A549 treated with GW870086 at 1 μM for 4 hours (cell line): ENCODE measurements at places on chromosomes 16 and 17. TPM values are rescaled to one million over a fixed set of nuclear protein-coding genes. Genes with fewer than 3 reads are reported as not detected.

Gene SMPD3
- 0.07 to 0.29 TPM (median 0.08 TPM) in 5 replicates for total RNA-seq

Gene CDH3
- 0.17 to 0.31 TPM (median 0.22 TPM) in 5 replicates for total RNA-seq

Gene ICAM2
- not detected in 5 replicates for total RNA-seq

Gene CCL4
- total RNA-seq, result 0.15 TPM in 1 of 5 replicates, not detected in the others

Gene WDR59
- 21.4 to 33.0 TPM (median 30.0 TPM) in 5 replicates for total RNA-seq

Gene GFAP
- 0.70 to 1.0 TPM (median 0.98 TPM) in 5 replicates for total RNA-seq

Gene PSMB10
- 42.5 to 60.5 TPM (median 50.4 TPM) in 5 replicates for total RNA-seq

Gene DOC2A
- total RNA-seq, result 1.7 to 2.3 TPM (median 1.9 TPM) in 5 replicates

Gene GCGR
- 0.15 to 0.67 TPM (median 0.54 TPM) in 5 replicates for total RNA-seq

Gene EFNB3
- 1.3 to 1.6 TPM (median 1.5 TPM) in 5 replicates for total RNA-seq

Gene SDR42E2
- total RNA-seq, result not detected in 5 replicates

Gene GNAO1
- 0.46 to 0.86 TPM (median 0.65 TPM) in 5 replicates for total RNA-seq

Gene FGF11
- total RNA-seq, result 0.43 to 1.3 TPM (median 1.1 TPM) in 5 replicates

Gene MRPS34
- total RNA-seq, result 165 to 272 TPM (median 249 TPM) in 5 replicates

Gene KRTAP4-5
- not detected in 5 replicates for total RNA-seq

Gene PPP1R27
- 0.19 to 0.47 TPM (median 0.24 TPM) in 4 of 5 replicates, not detected in the other for total RNA-seq

Gene MT1X
- 449 to 807 TPM (median 553 TPM) in 5 replicates for total RNA-seq

Gene KRT12
- not detected in 5 replicates for total RNA-seq

Gene LGALS9B
- total RNA-seq, result not detected in 5 replicates

Gene RNU2-1
- not detected in 5 replicates for total RNA-seq

Gene ESRP2
- 0.08 to 0.19 TPM (median 0.17 TPM) in 4 of 5 replicates, not detected in the other for total RNA-seq

Gene MFAP4
- total RNA-seq, result 0.09 TPM in 1 of 5 replicates, not detected in the others

Gene NPIPA2
- total RNA-seq, result 0.71 to 2.8 TPM (median 1.2 TPM) in 5 replicates

Gene TBC1D26
- 0.06 to 0.08 TPM in 2 of 5 replicates, not detected in the others for total RNA-seq

Gene CFAP97D1
- total RNA-seq, result 0.03 TPM in 1 of 5 replicates, not detected in the others

Gene GAS2L2
- 0.07 to 0.12 TPM (median 0.09 TPM) in 3 of 5 replicates, not detected in the others for total RNA-seq

Gene CCDC154
- 0.05 to 0.47 TPM (median 0.26 TPM) in 4 of 5 replicates, not detected in the other for total RNA-seq

Gene ACADVL
- 328 to 426 TPM (median 419 TPM) in 5 replicates for total RNA-seq

Gene PIRT
- total RNA-seq, result not detected in 5 replicates

Gene MT1M
- total RNA-seq, result not detected in 5 replicates

Gene CSF3
- total RNA-seq, result 0.16 to 0.69 TPM (median 0.48 TPM) in 5 replicates

Gene ADAM11
- total RNA-seq, result 1.2 to 2.0 TPM (median 1.8 TPM) in 5 replicates

Gene WNT3
- total RNA-seq, result 3.8 to 4.7 TPM (median 4.2 TPM) in 5 replicates

Gene P2RX1
- total RNA-seq, result not detected in 5 replicates

Gene ZSCAN10
- 0.33 TPM in 1 of 5 replicates, not detected in the others for total RNA-seq

Gene ACE
- total RNA-seq, result 0.94 to 2.1 TPM (median 1.7 TPM) in 5 replicates

Gene SSTR5
- total RNA-seq, result 0.47 to 1.6 TPM (median 0.69 TPM) in 5 replicates

Gene AOC2
- 1.8 to 2.3 TPM (median 1.9 TPM) in 5 replicates for total RNA-seq

Gene NPIPA3
- total RNA-seq, result 1.2 to 2.1 TPM (median 1.4 TPM) in 5 replicates

Gene PRAC1
- total RNA-seq, result not detected in 5 replicates

Gene CARHSP1
- 139 to 166 TPM (median 162 TPM) in 5 replicates for total RNA-seq

Gene TMEM98
- 44.8 to 51.1 TPM (median 47.5 TPM) in 5 replicates for total RNA-seq

Gene C1QTNF8
- total RNA-seq, result not detected in 5 replicates

Gene GDPD3
- 1.4 to 2.4 TPM (median 2.1 TPM) in 5 replicates for total RNA-seq

Gene CIITA
- 0.05 to 0.17 TPM (median 0.08 TPM) in 5 replicates for total RNA-seq

Gene NOL11
- total RNA-seq, result 71.8 to 84.9 TPM (median 80.5 TPM) in 5 replicates

Gene TBX21
- 0.06 to 0.19 TPM (median 0.10 TPM) in 5 replicates for total RNA-seq

Gene UNC13D
- 3.3 to 7.1 TPM (median 6.1 TPM) in 5 replicates for total RNA-seq

Gene RPL27
- 2,973 to 3,984 TPM (median 3,050 TPM) in 5 replicates for total RNA-seq

Gene SLFN12L
- 0.09 TPM in 1 of 5 replicates, not detected in the others for total RNA-seq

Gene NLK
- total RNA-seq, result 6.4 to 9.8 TPM (median 9.2 TPM) in 5 replicates

Gene ACTG1
- total RNA-seq, result 4,800 to 5,938 TPM (median 5,251 TPM) in 5 replicates
